ELR (cell line): ENCODE measurements at places on chromosomes 5 and 9.

DNA sequence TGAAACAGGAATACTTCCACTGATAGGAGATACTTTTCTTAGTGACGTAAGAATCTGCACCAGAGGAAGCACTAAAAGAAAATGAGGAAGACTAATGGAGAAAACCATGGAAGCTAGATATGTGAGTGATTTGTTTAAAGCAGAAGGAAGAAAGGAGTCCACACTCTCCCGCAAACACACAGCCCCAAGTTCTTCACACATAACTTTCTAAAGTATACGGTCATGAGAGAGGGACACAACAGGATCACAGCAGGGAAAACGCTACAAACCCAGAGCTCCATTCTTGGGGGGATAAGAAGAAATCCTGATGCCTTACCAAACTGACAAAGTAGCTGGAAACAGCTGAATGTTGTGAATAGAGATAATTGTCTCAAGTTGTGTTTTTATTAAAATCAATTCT lies 222.2 kb upstream of the TMEM161B start:
- DNase-seq: no peak

DNA sequence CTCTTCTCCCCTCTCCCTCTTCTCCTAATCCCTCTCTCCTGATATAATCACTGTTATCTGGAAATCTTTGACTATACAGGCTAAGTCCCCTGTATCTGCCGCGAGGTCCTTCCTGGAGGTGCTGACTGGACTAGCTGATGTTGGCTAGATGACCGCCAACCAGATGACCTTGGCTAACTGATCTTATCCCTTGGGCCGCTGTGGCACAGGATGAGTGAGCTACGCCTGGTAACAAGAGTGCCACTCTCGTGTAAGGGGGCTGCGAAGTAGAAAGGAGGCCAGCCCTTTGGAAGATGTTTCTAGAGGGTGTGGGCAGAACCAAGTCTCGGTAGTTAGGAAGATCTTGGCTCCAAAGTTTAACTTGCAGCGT lies 345 bp upstream of the PRRC1 start:
- DNase-seq: no peak

GRCh38 chr5:173011566-173011965 lies 28.0 kb downstream of the ATP6V0E1 start:
- DNase-seq: no peak

DNA sequence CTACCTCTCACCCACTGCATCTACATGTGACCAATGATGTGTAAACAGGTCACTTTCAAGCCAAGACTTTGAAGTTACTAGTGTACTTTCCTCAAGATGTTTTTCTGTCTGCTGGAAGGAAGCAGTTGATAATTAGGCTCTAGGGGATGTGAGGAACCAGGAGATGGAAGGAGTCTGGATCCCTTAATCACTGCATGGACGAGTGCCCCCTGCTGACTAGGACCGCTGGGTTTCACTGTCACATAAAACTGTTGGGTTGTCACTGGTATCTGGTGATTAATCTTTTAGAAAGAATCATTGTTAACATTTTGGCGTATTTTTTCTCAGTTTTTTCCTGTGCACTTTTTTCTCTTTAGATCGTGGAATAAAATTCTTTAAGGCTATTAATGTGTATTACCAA lies 79.5 kb downstream of the SREK1 start:
- DNase-seq: peak; percentile 37

DNA sequence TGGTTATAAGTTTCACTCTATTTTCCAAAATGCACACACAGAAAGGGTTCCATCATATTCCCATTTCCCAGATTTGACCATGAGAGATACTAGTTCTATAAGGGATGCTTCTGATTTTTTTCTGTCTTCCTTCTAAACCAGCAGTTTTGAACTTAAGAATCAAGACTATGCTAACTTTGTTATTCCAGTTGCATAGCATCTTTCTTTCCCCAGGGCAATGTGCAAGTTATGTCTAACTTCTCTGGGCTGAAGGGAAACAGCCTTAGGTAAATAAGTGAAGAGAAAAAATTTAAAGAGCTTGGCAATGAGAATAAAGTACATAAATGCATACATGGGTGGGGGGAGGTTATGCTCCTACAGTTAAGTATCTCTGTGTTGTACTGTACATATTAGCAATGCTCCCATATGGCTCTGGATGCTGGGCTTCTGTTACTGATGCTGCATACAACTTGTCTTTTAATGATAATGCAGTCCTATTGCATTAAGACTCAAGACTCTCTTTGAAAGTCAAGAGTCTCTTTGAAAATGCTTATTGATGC lies 125.8 kb upstream of the SLC12A2 start:
- DNase-seq: no peak

DNA sequence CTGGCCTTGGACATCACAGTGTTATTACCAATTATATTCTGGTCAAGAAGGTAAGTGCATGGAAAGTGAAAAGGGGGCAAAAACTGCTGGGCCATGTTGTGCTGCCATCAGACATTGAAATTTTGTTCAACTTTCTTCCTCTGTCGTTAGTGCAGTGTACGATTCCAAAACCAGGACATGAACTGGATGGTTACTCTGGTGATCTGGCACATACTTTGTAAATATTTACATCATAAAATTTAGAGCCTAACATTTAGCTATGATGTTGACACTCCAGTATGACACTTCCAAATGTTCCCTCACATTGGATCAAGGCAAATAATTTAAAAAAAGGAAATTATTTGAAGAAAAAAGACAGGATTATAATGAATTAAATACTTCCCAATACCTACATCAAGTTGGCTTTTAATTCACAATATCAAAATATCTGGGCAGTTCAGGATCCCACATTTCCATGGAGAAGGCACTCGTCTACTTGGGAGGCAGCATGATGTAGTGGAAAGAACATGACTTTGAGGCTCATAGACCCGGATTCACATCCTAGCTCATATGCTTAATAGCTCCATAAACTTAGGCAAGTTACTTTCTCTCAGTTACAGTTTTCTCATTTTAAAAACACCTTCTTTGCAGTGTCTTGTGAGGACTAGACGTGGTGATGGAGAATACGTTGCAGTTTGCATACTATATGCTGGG lies 342.5 kb upstream of the MPDZ start:
- DNase-seq: no peak

DNA sequence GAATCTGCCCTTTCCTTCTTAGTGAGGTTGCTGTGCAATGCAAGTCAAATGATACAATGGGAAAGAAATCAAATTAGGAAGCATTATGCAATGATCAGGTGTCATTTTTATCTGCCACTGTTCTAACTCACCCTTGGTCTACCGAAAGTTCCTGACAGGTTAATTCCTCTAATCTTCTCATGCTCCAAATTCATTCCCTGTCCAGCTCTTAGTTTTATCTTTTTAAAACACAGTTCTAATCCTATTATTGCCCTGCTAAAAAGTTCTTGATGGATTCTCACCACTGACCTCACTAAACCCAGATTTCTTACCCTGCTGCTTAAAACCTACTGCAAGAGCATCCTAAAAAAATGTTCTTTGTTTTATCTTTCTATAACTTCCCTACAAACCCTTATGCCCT lies 1000.9 kb downstream of the CDH18 start:
- no peak for DNase-seq

GRCh38 chr9:78072586-78073199 lies 41.1 kb upstream of the GNAQ start:
- no peak for DNase-seq
